Chondrocyte (in vitro differentiated cells): ENCODE measurements at places on chromosomes 6 and 20.
A peak's percentile ranks its signal among the peaks of the same experiment; 100 is the strongest.

- DNase-seq = no peak
These were observed 262.4 kb upstream of the AGPAT4 start for GRCh38 chr6:161536224-161536630.

- DNase-seq = no peak
These were observed 130.2 kb upstream of the AKIRIN2 start for GRCh38 chr6:87832025-87832825.

DNA sequence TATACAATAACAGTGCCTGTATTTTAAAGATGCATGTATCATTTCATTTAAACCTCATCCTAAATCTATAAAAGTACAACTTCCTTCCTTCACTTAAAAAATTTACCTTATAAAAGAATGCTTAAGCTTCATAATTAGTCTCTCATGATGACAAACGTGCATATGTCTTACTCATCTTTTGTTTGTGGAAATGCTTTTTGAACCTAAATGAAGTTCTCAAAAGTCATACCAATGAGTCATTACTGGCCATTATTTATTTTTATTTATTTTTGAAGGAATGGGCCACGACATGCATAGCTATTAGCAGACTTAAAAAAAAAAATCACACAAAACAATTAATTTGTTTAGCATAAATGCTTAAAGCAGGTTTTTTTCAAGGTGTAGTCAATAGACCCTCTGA, 3.7 kb downstream of the TFB1M start:
- no peak for DNase-seq

- DNase-seq = no peak
These were observed 89.7 kb upstream of the EMILIN3 start for GRCh38 chr20:41456351-41456750.

GRCh38 chr6:108635505-108636226, 74.9 kb downstream of the FOXO3 start:
- no peak for DNase-seq

GRCh38 chr6:163706500-163707087, 292.1 kb downstream of the QKI start:
- no peak for DNase-seq

DNA sequence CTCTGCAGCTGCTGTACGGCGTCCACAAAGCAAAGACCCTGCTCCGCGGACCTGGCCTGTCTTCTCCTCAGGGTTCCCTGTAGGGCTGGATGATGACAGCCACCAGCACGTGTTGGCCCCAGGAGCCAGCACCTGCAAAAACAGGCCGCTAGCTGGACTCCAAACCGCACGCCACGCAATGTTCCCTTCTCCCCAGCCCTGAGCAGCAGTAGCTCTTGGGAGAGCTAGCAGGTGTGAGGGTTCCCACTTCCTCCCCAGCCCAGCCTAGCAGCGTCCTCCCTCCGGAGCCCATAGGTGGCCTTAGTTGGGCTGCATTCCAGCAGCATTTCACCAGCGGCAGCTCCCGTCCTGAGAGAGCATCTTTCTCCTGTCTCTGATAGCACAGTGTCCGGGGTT, 42.3 kb downstream of the DACT2 start:
- no peak for DNase-seq

GRCh38 chr20:32894026-32894483, 35.3 kb downstream of the EFCAB8 start:
- DNase-seq = no peak

DNA sequence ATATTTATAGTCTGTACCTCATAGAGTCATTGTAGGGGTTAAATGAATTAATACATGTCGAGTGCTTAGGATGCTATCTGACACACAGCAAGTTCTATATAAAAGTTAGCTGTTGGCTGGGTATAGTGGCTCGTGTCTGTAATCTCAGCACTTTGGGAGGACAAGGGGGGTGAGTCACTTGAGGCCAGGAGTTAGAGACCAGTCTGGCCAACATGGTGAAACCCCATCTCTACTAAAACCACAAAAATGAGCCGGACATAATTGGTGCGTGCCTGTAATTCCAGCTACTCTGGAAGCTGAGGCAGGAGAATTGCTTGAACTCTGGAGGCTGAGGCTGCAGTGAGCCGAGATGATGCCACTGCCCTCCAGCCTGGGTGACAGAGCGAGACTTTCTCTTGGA, 222.9 kb downstream of the UBE3D start:
- DNase-seq = no peak

DNA sequence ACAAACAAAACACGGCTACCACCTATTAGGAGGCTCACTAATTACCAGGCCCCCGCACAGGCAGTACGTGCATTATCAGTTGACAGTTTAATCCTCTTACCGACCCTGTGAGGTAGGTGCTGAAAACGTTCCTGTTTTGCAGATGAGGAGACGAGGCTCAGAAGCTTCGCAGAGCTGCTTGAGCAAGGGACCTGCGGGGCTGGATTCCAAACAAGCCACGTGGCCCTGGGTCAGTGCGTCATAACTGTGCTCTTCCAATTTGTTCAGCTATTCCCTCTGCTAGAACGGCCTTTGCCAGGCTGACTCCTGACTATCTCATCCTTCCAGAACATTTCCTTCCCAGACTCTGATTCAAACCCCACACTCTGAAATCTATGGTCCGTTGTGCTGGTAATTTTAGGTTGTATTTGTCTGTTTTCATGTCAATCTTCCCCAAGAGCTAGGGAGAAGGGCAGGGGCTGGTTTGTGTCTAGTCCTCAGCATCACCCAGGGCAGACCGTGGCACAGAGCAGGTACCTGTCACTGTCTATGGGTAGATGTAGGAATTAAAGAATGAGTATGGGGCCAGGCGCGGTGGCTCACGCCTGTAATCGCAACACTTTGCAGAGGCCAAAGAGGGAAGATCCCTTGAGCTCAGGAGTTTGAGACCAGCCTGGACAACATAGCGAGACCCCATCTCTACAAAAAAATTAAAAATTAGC, 28.8 kb upstream of the TLDC2 start:
- no peak for DNase-seq

- DNase-seq = no peak
These were observed 36.0 kb downstream of the ANKS1A start for GRCh38 chr6:34924831-34925625.

GRCh38 chr6:80287112-80287511, 180.6 kb downstream of the BCKDHB start:
- DNase-seq = no peak

DNA sequence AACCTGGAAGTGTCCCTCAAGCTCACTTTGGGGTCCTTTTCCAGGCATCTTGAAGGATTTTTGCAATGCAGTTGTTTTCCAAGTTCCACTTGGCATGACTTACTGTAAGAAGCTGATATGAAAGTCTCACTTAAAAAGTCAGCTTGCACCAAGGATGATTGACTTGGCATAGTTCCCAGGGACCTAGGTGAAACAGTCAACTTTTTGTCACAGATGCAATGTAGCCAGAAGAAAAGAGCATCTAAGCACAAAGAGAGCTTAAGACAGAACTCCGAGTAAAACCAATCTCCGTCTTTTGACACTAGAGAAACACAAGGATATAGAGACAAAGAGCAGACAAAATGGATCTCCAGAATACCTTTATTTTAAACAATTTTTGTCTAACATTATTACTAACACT, 2.6 kb upstream of the ZSCAN12 start:
- DNase-seq = no peak

GRCh38 chr6:113763876-113764275, 93.3 kb upstream of the MARCKS start:
- no peak for DNase-seq

DNA sequence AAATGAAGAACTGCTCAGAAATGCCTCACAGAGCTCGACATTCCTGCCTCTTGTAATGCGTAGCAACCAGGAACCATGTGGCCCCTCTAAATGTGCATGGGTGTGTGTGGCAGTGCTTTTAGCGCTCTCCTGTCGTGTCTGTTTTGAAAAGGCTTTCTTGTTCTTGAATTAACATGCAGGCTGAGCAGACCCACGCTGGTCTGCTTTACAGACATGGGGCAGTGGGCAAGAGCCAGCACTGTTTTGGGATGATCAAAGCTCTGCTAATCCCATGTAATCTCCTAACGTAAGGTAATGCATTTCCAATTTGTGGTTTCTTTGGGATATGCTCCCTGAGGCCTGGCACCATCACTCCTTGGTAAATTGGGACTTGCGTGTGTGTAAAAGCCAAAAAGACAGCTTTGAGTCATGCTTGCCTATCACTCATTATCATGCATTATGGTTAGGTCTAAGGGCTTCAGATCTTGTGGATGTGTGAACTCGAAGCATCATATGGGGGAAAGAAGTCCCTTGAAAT, 11.8 kb downstream of the RIPOR2 start:
- no peak for DNase-seq

DNA sequence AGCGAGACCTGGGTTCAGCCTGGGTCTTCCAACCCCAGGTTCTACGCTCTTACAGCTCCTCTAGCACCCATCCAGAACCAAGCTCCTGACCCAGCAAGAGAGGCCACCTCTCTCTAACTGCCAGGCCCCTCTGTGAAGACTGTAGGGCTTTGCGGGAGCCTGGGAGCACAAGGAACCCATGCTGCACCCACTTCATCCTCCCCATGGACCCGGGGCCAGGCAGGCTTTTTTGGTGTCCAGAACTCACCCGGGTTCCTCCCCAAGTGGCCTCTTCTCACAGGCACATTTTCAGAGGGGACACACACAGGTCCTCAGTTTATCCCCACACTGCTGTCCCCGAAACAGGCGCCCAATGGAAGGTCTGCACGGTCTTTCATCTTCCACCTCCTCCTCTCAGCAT, 145.9 kb downstream of the SYNDIG1 start:
- DNase-seq = no peak

DNA sequence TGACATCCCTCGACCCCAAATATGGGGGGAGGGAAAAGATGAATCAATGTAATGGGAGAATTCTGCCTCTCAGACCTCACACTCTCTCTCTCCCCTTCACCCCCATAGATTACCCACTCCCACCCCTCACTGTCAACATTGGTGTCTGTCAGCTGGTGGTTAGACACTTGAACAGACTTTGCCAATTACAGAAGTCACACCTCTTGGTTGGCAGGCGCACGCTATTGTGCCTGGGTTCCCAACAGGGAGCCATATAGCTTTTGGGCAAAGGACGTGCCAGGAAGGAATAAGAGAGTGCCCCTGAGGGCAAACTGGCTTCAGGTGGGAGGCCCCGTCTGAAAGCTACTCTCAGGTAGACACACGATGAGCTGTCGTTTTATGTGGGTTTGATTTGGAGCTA, 54.1 kb upstream of the FYN start:
- DNase-seq = no peak

DNA sequence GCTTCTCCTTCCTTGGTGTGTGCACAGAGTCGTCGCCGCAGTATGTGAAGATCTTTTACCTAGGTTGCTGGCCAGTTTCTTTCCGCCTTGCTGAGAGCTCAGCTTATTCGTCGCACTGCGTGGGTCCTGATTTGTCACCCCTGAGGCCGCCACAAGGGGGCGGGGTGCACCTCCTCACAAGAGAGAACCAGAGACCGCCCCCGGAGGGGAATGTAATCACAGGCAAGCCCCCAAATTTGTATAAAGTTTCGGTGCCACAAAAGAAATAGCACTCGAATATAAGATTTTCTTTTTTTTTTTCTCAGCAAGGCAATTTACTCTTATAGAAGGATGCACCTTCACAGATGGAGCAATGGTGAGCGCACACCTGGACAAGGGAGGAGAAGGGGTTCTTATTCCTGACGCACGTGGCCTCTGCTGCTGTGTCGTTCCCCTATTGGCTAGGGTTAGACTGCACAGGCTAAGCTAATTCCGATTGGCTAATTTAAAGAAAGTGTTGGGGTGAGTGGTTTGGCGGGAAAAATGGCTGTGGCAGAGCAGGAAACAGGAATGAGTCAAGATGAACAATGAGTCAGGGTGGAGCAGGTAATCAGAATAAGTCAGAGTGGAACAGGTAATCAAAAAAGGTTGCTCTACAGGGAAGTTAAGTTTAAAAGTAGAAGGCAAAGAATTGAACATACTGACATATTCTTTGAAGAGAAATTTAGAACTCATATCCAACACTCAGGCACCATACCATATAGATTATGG, 19.5 kb downstream of the NCOA3 start:
- no peak for DNase-seq

- DNase-seq = no peak
These were observed 9.4 kb upstream of the STXBP5 start for GRCh38 chr6:147194652-147195411.

DNA sequence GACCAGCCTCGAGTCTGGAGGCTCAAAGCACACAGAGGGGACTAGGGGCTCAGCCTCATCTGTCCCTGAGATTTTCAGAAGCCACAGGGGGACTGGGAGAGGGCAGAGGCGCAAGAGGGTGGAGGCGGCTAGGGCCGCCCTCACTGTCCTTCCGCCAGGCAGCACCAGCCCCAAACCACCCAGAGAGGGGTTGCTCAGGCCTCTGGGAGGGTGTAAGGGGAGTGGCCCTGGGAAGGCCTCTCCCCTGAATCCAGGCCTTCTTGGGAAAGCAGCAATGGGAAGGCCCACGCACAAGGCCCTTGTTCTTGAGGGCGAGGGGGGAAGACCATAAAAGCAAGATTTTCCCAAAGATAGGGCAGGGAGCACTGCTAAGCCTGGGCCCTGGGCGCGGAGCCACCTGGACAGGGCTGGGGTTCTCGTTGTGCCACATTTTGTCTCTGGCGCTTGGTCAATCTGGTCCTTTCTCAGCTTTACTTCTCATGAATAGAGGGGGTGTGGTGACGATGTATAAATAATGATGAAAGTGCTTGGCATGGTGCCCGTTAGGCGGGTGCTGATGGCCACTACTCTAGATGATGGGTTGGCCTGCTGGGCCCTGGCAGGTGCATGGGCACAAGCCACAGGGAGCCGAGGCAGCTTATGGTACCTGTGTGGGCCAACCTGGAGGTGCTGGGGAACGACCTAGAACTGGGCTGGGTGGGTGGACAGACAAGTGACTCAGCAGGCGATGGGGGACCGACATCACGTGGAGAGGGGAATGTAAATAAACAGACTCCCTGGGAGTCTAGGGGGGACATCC, 4.8 kb downstream of the SAMD10 start:
- peak; percentile 85 for DNase-seq

GRCh38 chr20:47917549-47918070, 132.3 kb upstream of the SULF2 start:
- DNase-seq = no peak

DNA sequence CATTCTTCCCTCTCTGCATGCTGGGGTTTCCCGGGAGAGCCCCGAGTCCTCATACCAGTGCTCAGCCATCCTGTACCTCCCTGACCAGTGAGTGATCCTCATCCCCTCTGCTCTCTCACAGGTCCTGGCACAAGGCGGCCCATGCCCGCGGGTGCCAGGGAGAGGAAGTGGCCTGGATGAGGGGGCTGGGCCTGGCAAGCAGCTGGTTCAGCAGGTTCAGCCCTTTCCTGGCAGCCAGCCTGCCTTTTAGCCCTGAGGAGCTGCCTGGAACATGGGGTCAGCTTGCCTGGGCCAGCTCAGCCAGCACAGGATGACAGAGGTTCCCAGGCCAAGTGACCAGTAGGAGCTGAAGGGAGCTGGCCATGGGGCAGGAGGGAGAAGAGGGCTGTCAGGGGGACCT, 10.9 kb downstream of the MOCS1 start:
- no peak for DNase-seq

GRCh38 chr6:135097172-135097571, 42.5 kb upstream of the HBS1L start:
- no peak for DNase-seq
